ENCODE measurements at places on chromosomes 12 and 14. TPM values are rescaled to one million over a fixed set of nuclear protein-coding genes. Genes with fewer than 3 reads are reported as not detected.
A peak's percentile ranks its signal among the peaks of the same experiment; 100 is the strongest.

The SCAF11 gene
- total RNA-seq: 89.9 TPM

The SYT10 gene
- 5.7 TPM for total RNA-seq

GRCh38 chr12:14907953-14908352 lies 22.3 kb upstream of the MGP start:
- no peak for DNase-seq

GRCh38 chr14:67569651-67570290 lies 30.3 kb downstream of the PIGH start:
- DNase-seq: no peak

DNA sequence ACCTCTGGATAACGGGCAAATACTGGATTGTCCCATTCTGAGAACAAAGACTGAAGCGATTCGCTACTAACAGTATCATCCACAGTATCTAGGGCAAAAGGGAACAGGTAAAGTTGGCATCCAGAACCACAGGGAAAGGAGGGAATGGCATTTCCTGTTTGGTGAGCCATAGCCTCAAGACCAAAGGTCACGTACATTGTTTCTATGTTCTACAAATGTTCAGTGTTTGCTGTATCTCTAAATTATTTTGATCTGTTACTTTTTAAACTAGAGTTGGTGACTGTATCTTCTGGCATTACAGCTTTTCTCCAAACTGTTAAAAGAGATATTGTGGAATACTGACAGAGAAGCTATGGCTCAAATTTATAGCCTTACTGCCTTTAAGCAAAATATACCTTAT lies 9.7 kb downstream of the MLH3 start:
- DNase-seq: no peak

DNA sequence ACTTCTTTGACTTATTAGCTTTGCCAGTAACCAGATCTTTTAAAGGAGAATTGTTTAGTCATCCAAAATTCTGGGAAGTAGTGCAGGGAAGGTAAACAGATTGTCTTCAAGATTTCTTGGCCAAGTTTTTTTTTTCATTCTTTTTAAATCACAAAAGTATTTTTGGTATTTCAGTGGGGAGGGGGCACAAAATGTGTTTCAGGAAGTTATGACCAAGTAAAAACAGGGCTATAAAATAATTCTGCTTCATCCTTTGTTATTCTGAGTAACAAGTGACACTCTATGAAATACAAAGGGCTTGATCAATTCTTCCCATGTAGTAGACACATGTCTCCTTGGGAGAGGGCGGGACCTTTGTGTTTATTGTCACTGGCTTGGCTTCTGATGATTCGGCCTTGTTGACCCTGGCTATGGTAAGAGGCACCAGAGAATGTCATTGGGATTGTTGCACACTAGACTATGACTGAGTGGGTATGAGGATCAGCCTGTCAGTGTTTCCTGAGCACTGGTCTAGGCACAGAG lies 55.4 kb downstream of the SUSD6 start:
- no peak for DNase-seq

DNA sequence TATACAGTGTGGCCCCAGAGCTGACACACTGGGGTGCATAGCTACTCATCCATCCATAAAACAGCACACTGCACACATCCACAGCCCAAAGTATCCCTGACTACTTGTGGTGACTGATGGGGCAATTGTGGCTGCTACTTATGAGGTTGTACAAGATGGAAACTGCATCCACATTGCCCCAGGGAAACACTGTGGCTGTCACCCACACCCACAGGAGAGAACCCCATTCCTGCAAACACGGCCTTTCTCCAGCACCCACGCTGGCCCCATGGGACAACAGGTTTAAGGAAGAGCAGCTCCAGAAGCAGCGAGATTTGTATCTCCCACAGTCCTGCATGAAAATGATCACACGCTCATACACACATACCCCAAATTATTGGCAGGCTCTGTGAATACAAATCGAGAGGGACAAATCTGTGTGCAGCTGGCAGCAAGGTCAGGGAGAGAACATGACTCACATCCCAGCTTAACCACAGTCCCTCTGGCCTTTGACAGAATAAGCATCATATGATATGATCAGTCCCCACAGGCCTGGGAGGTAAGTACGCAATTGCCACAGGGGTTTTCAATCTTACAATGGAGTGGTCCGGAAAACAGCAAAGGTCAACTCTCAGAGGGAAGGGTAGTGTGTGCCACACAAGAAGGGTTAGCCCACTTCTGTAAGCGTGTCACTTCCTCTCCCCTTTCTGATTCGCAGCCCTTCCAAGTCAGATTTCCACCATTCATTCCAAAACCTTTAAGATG lies 61.9 kb downstream of the ESR2 start:
- no peak for DNase-seq

GRCh38 chr14:24262821-24263733 lies at the start of gene TGM1:
TSS of gene TGM1 (minus strand) at chr14:24263177. CDS start at chr14:24262352, 825 bp downstream.
- peak; percentile 56 for DNase-seq

DNA sequence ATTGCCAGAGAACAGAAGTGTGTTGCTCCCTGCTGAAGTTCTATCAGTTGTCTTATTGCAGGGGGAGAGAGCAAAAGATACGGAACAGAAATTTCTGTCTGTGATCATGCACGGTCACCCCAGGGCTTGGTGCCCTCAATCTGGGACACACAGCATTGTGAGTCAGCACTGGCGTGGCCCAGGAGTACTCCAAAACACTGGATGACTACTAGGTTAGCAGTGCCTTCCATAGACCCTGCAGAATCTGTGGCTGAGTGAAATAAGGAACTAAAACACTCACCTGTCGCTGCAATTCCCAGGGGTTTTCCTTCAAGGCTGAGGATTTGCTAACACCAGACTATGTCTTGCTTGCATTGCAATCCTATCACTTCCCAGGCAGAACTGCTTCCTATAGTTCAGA lies 165.5 kb downstream of the ANO6 start:
- DNase-seq: no peak

DNA sequence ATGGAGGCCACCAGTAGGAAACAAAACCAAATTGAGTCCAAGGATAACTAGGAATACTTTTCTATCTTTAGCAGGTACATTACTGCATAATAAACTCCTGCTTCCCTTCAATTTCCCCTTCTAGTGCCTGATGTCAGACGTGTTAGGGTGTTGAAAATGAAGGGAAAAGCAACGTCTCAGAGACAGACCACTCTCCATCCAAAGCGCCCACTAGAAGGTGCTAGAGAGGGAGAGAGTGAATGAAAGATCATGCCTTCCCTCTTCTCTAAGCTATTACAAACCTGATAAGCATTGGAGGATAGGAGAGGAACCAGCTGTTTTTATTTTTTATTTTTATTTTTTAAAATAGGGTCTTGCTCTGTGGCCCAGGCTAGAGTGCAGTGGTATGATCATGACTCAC lies 64.1 kb downstream of the ZNF641 start:
- DNase-seq: peak; percentile 72

DNA sequence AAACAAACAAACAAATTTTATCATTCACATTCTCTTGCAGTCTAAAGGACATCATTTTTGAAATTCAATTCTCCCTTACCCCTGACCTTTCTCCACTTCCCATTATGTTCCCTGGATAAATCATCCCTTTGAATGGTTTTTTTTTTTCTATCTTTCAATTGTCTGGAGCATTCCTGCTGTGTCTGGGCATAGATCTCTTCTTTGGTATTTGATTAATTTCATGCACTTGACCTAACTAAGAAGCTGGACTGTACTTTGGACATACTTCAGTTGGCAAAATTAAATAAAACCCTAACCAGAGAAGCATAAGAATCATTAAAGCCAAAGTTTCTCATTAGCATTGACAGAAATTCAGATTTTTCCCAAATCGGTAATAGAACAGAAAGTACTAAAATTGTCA lies 163.6 kb upstream of the BMP4 start:
- DNase-seq: no peak
